ENCODE measurements at places on chromosomes 1 and 21.

DNA sequence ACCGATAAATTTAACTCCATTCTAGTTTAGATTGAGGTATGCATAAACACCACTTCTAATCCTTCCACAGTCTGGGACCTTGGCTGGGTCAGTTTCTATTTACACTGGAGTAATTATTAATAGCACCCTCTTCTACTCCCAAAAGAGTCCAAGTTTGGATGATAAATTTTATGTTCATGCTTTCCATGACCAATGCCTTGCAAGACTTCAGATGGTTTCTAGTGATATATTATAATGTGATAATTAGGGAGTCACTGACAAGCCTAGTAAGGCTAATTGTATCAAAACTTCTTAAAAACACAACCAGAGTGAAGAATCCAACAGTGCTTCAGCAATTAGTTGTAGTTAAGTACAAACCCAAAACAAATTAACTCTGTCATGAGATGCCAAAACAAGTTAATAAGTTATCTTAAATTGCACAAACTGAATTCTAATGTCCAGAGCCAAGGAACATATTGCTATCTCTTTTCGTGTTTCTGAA, 489.6 kb downstream of the TTLL7 start:
- DNase-seq, result no peak

DNA sequence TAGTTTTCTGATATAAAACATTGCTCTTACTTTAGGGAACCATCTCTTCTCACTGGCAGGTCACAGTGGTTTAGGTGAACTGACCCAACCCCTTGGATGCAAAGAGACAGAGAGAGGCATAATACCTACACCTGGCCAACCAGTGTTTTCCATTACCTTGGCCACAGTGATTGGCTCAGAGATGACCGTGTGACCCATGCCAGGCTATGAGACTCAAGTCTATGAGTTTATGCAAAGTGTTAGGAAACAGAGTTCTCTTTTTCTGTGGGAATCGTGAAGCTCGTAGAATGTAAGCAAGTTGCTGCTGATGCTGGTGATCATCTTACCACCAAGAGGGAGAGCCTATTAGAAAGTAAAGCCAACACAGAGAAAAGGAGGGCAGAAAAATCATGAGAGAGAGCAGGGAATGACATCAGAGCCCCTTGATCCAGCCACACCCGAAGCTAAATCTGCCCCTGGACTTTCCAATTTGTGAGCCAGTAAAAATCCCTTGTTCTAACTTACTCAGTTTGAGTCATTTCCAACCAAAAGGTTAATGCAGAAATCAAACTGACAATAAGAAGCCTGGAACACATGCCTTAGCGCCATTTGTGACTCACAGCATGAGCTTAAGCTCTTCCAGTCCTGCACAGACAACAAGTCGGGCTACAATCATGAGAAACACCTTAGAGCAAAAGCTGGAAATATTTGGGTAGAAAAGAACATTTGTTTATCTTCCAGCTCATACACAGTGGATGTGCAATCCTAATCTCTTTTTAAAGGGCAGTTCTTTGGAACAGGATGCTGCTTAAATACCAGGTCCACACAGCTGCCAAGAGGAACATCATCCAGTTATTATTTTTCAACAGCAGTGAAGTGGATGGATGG, 81.3 kb upstream of the KAZN start:
- no peak for DNase-seq

DNA sequence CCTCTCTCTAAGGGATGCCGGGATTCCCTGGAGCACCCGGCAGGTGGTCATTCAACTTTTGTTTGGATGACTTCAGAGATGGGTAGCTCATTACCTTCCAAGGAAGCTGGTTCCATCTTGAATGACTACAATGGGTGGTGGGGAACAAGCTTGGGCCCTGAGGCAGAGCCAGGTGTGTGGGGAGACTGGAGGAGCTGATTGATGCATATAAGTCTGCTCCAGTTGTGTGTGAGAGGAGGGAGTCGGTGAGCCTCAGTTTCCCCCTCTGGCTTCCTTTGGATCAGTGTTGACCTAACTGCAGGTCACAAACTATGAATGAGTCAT, 133.8 kb upstream of the ZBTB40 start:
- DNase-seq, result no peak

- no peak for DNase-seq
These were observed 133.8 kb downstream of the ZSCAN20 start for GRCh38 chr1:33606272-33606671.

DNA sequence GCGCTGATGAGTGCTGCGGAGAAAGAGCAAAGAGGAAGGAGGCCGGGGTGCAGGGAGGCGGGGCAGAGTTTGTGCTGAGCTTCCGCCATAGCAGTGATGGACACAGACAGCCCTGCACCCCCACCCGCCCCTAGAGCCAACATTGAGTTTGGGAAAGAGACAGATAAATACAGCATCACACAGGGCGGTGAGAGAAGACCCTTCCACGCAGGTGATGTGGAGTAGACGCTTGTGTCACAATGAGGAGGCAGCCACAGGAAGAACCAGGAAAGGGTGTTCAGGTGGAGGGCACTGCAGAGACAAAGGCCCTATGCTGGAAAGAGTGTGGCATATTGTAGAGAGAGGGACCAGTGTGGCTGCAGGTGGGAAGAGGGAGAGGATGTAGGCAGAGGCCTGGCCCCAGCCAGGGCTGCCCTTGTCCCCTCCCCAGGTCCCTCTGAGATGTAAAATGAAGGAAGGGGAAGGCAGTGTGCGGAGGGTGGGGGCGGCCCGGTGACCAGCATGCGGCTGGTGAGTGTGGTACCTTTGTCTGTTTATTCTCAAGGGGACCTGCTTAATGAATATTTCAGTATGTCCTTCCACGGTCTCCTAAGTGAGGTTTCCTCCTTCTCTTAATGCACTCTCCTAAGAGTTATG, 194.4 kb upstream of the TMEM51 start:
- no peak for DNase-seq

DNA sequence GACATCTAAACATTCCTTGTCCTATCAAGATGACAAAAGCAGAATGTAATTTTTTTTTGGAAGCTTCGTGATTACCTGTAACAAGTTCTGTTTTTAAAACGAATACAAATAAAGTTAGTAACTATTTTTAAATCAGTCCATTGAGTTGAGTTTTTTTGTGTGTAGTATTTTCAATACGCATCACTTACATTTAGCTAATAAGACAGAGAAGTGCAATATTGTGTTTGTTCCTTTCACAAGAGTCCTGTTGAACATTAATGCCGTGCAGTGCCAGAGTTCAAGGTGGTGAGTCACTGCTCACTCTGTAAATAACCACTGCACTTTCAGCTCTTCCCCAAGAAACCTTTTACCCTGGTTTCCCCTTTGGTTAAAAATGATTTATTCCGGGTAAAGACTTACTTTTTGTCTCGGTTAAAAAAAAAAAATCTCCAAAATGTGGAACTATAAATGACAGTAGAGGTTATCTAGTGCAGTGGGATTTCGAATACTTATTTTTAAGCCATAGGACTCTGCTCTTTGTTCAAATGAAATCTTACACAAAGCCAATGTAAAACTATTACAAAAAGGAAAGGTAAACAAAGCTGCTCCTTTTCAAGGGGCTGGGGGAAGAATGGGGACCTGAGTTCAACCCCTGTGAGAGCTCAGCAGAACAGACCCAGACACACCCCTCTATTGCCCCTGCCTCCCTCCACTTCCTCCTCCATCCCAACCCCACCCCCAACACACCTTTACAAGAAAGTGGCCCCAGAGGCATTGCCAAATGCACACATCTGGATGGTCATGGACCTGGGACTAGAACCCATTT, 14.8 kb upstream of the NCMAP start:
- no peak for DNase-seq

GRCh38 chr1:13808729-13809131, 108.7 kb downstream of the PRDM2 start:
- DNase-seq, result no peak

DNA sequence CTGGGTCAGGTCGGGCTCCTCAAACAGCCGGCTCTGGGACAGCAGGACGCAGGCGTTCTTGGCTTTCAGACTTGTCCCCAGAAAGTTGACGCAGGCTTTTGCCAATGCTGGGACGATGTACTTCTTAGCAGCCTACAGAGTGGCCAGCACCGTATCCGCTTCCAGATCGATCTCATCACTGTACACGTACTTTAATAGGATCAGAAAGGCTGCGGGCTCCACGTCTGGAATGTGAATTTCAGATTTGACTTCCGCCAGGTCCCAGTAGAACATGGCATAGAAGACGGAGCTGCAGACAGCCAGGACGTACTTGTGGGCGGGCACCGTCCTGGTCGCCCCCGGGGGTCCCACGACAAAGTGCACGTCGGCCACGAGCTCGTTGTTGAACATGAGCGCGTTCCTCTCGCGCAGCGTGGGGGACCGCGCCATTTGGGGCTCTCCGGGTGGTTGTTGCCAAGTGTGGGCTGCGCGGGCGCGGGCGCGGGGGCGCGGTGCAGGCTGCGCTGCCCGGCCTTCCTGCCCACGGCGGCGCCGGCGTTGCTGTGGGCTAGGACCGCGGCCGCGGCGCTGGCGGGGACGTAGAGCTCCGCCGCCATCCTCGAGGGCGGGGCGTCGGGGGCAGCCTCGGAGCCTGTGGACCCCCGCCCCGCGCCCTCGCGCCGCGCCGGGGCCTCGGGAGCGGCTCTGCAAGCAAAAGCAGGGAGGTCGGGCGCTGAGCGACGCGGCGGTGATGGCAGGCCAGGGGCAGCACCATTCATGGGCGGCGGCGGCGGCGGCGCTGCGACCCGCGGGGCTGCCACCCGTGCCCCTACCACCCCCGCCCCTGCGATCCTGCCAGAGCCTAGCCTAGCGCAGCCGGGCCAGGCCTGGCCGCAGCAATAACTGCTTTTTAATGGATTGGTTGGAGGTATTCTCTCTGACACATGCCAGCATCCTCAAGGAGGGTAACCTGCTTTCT, 10.6 kb downstream of the CNR2 start:
- DNase-seq, result no peak

GRCh38 chr21:36949171-36950141, 17.0 kb downstream of the HLCS start:
- DNase-seq, result no peak

DNA sequence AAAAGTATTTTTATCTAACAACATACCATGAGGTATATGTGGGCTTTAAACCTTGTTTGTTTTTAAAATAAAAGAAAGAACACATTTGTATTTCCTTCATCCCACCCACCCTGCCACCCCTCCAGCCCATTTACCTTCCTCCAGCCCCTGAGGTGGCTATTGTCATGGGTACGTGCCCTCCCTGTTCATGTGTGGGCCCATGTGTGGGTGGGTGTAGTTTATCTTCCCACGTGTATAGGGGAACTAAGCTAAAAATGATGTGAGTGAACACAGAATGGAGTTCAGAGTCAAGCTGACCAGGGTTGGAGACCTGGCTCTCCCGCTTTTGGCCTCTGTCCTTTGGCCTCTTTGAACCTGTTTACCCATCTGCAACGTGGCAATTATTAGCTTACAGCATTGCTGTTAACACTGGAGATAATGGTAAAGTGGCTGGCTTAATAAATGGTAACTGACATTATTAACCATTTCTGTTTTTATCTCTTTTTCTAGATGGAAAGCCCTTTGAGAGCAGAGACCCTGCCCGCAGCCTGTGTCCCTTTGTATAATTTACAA, 78.1 kb upstream of the WDR26 start:
- DNase-seq, result no peak

DNA sequence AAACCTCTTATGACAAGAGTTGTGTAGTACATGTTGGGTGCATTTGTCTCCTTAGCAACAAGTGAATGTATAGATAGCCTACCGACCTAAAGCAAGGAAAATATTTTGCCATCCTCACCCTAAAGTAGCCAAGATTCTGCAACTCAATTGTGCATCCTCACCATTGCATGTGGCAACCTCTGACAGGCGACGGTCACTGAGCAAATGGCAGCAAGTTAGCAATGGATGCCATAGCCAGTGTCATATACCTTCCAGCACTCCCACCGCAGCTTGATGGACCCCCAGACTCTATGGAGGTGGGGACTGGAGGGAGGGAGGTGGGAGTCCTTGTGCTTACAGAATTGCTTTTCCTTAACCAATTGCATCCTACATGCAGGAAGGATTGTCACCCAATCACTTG, 17.0 kb downstream of the PROX1 start:
- DNase-seq, result no peak

GRCh38 chr1:64098436-64098835, 105.0 kb upstream of the UBE2U start:
- no peak for DNase-seq

DNA sequence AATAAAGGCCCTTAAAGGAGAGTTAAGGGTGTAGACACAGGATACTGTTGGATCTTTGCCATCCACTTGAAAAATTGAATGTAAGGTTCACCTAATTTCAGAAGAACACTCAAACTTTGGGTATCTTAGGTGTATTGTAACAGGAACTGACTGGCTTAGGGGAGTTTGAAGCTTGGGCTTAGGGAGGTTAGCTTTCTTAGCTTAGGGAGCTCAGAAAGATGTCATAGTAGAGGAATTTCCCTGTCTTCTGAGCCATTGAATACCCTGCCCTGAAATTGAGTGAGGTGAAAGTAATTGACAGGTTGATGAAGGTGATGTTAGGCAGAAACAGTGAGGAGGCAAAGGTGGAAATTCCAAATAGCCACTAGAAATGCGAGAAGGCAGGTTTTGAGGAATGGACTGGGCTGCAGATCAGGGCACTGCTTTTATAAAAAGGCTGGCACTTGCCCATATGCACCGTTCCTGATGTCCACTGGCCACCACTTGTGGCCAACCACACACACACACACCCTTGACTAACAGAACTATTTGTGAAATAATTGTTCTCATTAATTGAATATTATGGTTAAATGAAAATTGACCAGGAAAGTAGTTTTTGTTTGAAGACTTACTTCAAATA, 16.5 kb downstream of the BACH1 start:
- no peak for DNase-seq

DNA sequence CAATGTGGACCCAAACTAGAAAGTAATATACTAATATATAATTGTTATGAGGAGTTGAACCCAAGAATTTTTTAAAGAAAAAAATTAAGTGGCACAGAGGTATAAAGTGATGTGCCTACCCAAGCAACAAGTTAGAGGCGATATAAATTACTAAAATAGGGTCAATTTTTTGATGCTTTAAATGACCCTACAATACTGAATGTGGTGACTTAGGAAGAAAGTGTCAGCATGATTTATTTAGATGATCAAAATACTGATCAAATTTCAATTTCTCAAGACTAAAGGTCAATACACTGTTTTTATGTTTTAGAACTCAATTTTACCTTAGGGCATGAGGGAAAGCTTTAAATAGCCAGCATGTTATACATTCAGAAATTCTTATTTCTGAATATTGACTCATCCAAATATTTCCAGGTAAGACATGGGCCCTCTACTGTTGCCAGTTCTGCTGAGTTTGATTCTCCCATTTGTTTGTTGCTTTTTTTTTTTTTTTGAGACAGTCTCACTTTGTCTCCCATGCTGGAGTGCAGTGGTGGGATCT, 20.1 kb downstream of the SCAF4 start:
- no peak for DNase-seq

- DNase-seq, result no peak
These were observed 182.5 kb upstream of the JUN start for GRCh38 chr1:58966103-58966916.
